T-helper 9 cell (primary cell): ENCODE measurements at places on chromosomes 7 and 10.

DNA sequence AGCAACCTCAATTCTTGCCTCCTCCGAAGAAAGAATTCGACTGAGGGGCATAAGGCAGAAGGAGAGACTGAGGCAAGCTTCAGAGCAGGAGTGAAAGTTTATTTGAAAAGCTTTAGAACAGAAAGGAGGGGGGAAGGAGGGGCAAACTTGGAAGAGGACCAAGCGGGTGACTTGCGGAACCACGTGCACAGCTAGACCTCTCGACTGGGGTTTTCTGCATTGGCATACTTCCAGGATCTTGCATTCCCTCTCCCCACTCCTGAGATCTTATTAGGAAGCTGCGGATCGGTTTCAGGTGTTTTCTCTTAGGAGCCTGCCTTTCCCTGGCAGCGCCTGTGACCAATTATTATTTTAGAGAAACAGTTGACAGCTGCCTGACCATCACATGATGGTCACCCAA is 20.3 kb upstream of the CPXM2 start:
- no peak for DNase-seq

- DNase-seq, result no peak
Observed at GRCh38 chr7:52410032-52410431, 625.4 kb upstream of the POM121L12 start.

- no peak for DNase-seq
Observed at GRCh38 chr10:103506061-103506460, 12.6 kb downstream of the NEURL1 start.

GRCh38 chr10:69064762-69065328 is 23.1 kb upstream of the SRGN start:
- DNase-seq, result no peak

- DNase-seq, result no peak
Observed at GRCh38 chr7:130875-131780, 61.2 kb upstream of the FAM20C start.

GRCh38 chr10:114380060-114380459 is 24.2 kb downstream of the AFAP1L2 start:
- no peak for DNase-seq

GRCh38 chr7:9204571-9204970 is 771.2 kb downstream of the NXPH1 start:
- no peak for DNase-seq

GRCh38 chr7:5636914-5637313 is 144.5 kb downstream of the RNF216 start:
- no peak for DNase-seq

GRCh38 chr10:124597846-124598165 is 136.2 kb downstream of the LHPP start:
- no peak for DNase-seq

- no peak for DNase-seq
Observed at GRCh38 chr7:1755783-1756625, 85.9 kb downstream of the ELFN1 start.

- DNase-seq, result no peak
Observed at GRCh38 chr7:30328381-30328780, 44.0 kb downstream of the ZNRF2 start.

DNA sequence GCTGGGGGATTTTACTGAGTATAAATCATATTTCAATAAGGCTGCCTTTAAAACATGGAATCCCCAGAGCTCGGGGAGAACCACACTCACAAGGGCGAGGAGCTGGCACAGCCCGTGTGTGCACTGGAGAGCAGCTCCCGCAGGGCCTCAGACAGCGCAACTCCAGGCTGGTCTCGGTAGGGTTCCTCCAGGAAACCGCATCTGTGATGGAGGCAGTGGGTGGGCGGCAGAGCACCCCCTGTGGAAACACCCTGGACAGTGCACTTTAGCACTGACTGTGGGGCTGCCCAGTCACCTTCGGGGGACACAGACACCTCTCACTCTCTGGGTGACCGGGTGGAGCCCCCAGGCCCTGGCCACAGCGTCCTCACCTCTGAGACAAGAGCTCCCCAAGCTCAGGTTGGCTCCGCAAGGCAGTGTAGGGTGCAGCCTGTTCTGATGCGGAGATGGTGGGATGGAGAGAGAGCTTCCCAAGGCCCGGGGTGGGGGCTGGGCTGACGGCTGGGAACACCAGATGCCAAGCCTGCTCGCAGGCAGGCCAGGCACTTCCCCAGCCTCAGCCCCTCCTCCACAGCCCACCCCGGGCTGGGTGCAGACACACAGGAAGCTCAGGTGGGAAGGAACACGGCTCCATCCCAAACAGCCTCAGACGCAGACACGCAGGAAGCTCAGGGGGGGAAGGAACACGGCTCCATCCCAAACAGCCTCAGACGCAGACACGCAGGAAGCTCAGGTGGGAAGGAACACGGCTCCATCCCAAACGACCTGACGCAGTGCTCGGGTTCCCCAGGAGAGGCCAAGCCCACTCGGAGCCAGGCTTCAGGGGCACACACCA is 224.4 kb downstream of the MAD1L1 start:
- no peak for DNase-seq

DNA sequence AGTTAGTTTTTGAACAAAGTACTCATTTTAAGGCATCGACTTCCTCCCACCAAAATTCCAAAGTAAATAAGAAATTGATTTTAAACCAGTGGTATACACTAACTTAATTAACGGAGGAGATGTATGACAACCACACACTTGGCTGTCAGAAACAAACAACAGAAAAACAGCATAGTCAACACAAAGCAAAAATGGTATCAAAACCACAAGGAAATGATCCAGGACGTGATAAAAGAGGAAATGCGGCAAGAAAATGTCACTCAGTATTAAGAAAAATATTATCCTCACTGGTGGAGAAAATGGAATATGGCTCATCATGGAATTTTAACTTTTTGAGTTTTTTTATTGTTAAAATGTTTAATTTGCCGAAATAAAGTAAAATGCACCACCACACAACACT is 17.5 kb downstream of the KIAA1549 start:
- no peak for DNase-seq

- DNase-seq, result no peak
Observed at GRCh38 chr10:32377458-32378259, 30.7 kb upstream of the EPC1 start.

- DNase-seq, result peak; percentile 9
Observed at GRCh38 chr10:930625-931325, 730 bp downstream of the LARP4B start.

- DNase-seq, result no peak
Observed at GRCh38 chr7:128795129-128795528, 3.4 kb downstream of the CCDC136 start.

DNA sequence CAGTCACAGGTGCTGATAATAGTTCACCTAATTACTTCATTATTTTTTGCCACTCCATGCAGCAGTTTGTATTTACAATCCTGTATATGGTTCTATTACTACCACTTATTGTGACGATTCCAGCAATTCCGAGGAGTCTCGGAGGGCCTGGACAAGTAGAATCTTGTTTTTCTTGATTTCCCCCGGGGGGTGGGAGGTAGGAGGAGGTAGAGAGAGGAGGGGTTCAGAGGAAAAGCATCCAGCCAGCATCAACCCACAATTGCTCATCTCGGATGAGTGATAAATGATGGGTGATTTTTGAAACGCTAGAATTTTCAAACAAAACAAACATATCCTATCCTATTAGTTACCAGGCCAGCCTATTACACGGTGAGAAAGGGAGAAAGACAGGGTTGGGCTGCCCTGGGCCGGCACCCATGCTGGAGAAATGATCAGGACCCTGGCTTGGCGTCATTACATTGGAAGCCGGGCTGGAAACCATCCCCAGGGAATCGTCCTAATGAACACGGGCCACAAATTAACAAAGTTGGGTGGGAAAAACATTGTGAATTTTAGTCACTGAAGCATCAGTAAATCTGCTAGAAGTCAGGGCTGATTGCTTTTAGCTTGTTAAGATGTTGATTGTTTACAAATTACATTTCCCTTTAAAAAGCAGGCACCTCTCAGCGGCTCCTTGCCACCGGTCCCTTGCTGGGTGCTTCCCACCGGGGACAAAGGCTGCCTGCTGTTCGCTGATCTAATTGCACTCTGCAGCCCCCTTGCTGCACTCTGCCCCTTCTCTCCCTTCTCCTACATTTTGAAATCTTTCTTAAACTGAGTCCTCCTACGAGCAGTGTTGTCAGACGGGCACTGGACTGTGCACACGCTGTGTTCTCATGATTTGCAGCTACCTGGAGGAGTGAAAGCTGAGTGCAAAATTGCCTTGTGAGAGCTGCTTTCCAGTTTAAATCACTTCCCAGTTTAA is 95.5 kb downstream of the FAM204A start:
- no peak for DNase-seq

DNA sequence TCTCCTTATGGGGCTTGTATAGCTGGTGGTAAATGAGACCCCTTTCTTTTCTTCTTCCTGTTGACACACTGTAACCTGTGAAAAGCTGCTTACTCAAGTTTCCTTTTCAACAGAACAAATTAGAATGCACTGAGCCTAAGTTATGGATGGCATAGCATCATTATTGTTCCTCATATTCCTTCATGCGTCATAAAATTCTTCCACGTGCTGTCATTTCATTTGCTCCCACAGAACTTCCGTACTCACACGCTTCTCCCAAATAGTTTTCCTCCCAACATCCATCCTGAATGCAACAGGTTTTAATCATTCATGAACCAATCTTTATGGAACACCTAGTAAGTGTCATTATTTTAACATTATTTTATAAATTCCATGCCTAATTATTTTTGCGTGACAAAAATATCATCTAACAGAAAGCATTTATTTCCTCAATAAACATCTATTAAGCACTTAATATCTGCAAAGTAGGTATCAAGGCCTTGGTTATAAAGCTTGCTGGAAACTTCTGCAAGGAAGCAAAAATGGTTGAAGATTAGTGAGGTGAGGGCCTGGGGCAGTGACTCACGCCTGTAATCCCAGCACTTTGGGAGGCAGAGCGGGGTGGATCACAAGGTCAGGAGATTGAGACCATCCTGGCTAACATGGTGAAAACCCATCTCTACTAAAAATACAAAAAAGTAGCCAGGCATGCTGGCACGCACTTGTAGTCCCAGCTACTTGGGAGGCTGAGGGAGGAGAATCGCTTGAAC is 18.9 kb upstream of the SEPTIN7 start:
- DNase-seq, result no peak

- no peak for DNase-seq
Observed at GRCh38 chr7:82211333-82211732, 232.2 kb downstream of the CACNA2D1 start.

- DNase-seq, result no peak
Observed at GRCh38 chr10:96188916-96189315, 58.8 kb downstream of the ZNF518A start.

GRCh38 chr10:99765672-99766301 is 16.7 kb upstream of the ABCC2 start:
- no peak for DNase-seq

DNA sequence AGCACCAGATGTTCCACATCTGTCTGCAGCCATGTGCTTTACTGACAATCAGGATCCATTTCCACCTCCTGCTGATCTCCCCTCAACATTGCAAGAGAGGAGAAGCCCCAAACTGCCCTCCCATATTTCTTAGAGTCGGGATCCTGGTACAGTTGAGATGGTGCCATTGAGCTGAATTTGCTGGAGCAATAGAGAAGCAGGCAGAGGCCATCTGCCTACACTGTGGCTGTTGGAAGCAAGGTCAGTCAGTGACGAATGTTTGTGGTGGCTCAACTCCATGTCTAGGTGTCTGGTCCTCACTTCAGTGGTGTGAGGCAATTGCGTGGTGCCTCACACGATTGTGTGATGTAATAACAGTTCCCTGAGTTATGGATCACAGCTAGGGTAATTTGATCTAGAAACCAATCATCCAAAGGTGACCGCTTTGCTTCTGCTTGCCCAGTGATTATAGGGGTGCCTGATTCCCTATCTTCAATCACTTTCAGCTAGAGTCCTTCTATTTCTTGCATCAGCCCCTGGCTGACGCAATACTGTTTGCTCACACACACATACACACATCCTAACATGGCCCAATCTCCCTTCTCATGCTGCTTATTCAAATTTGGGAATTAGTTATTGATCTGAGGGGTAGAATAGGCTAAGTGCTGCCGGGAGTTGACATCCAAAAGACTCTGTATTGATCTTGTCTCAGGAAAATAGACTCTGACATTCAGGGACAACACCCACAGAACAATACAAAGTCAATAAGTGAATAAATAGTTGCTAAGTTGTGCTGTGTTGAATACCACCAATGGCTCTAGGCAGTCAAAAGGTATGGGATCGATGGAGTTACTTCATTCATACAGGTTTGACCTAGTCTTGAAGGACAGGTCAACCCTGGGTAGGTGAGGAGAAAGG is 46.1 kb upstream of the SLC35B4 start:
- DNase-seq, result no peak

- DNase-seq, result peak; percentile 50
Observed at GRCh38 chr10:77173615-77174461, 463.8 kb downstream of the KCNMA1 start.

DNA sequence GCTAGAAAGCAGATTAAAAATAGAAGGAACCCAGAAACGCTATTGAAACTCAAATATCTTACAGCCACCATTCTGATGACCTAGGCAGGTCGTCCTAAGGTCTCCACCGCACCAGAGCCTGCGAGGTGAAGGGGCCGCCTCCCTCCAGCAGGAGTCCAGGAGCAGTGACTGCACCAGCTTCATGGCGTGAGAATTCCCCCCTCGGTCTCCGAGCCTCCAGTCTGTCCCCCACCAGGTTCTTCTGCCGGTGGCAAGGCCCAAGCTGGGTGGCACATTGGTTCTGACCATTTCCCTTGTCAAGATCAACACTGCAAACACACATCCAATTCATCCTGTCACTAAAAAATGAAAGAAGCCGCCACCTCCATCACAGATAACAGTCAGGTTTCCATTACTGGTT is 98.7 kb downstream of the DIP2C start:
- DNase-seq, result no peak

DNA sequence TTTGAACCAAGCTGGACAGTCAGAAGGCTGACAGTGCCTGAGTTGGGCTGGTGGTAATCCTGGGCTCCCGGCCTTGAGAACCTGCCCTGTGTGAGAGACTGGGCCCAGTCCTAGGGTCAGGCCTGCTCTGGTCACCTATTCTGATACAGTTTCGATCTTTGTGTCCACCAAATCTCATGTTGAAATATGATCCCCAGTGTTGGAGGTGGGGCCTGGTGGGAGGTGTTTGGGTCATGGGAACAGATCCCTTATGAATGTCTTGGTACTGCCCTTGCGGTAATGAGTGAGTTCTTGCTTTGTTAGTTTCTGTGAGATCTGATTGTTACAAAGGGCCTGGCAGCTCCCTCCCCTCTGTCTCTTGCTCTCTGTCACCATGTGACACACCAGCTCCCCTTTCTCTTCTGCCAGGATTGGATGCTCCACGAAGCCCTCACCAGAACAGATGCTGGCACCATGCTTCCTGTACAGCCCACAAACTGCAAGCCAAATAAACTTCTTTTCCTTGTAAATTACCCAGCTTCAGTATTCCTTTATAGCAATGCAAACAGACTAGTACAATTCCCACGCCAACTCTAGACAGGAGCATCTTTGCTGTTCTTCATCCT is 111.8 kb upstream of the ZNF438 start:
- DNase-seq, result no peak
